ENCODE measurements at places on chromosomes 16 and 17.

GRCh38 chr17:67365738-67366192 is 612 bp downstream of the PSMD12 start:
- no peak for DNase-seq

DNA sequence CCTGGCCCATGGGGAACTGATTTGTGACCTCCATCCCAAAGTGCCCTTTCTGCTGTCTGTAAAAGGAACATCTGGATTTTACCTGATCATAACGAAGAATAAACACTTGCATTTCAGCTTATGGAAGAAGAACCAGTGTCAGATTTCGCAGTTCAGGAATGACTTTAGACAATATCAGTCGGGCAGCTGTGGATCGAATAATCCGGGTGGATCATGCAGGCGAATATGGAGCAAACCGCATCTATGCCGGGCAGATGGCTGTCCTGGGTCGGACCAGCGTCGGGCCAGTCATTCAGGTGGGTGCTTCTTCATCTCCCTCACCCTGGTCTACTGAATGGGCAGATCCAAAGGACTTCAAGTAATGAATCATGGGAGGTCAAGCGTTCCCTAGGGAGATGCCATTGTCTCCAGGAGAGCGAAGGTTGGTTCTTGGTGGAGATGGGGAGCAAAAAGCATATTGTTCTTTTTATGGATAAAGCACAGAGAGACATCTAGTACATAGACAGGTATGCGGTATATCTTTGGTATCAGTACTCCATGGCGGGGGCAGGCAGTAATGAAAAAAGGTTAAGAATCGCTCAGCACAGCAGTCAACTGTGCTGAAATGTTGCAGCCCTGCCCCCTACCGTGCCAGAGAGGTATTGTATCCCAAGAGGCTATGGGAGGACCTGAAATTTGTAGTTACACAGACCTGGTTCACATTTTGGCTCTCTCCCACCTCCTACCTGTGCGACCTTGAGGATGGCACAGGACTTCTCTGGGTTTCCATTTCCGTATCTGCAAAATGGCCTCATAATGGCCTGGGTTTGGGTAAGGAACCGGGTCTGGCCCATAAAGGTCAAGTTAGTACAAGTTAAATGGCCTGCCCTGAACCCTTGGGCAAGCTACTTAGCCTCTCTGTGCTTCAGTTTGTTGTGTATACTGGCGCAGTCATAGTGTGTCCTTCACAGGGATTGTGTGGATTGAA is 4.7 kb downstream of the COQ7 start:
- no peak for DNase-seq

DNA sequence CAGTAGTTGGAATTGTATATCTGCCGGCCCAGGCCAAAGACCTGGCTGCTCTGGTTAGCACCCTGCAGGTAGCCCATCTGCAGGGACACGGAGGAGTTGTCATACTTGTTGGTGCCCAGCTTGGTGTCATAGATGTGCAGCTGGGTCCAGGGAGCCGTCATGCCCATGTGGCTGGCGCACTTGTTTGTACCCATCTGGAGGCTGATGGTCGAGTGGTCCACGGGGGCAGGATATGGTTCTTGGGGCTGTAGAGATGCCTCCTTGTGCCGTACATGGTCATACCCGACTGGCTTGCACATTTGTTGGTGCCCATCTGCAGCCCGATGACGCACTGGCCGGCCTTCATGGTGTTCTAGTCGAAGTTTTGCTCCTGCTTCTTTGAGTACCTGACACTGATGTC is 6.0 kb downstream of the CDH3 start:
- DNase-seq: no peak

DNA sequence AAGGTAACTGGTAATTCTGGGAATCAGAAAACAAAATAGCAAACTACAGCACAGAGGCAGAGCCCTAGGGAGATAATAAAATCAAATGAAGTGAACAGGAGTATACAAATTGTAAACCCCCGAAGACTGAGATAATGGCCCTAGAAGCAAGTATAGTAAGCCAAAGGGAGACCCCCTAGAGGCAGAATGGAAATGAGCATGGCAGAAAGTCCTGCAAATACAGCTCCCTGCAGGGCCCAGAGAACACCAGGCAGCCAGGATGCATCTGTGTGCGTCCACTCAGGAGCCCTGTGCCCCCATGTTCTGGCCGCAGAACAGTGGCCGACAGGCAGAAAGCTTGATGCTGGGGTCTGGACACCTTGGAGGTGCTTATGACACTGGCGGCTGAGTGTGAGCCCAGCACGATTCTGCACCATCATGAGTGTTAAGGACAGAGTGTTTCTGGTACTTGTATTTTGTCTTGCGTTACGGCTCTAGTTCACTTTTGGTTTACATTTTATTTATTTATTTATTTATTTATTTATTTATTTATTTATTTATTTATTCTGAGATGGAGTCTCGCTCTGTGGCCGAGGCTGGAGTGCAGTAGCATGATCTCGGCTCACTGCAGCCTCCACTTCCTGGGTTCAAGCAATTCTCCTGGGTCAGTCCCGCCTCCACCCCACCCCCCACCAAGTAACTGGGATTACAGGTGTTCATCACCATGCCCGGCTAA is 48.7 kb downstream of the RGS9 start:
- DNase-seq: no peak

GRCh38 chr17:45101883-45102811 is 30.2 kb downstream of the PLCD3 start:
- DNase-seq: no peak

DNA sequence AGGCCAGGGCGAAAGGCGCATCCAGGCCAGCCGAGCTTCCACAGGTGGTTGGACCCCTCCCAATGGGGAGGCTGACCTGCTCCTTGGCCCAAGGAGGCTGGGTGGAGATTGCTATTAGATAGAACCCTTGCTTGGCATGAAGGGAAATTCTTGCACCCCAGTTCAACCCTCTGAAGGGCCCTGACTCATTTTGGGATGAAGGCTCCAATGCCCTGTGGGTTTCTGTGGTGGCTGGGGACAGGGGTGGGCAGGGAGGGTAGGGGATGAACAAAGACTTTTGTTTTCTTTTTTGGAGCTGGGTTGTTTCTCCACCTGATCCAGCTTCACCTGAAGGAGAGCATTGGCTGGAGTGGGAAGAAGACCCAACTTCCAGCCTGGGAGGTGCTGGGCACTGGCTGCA is 16.7 kb upstream of the TBX21 start:
- no peak for DNase-seq

DNA sequence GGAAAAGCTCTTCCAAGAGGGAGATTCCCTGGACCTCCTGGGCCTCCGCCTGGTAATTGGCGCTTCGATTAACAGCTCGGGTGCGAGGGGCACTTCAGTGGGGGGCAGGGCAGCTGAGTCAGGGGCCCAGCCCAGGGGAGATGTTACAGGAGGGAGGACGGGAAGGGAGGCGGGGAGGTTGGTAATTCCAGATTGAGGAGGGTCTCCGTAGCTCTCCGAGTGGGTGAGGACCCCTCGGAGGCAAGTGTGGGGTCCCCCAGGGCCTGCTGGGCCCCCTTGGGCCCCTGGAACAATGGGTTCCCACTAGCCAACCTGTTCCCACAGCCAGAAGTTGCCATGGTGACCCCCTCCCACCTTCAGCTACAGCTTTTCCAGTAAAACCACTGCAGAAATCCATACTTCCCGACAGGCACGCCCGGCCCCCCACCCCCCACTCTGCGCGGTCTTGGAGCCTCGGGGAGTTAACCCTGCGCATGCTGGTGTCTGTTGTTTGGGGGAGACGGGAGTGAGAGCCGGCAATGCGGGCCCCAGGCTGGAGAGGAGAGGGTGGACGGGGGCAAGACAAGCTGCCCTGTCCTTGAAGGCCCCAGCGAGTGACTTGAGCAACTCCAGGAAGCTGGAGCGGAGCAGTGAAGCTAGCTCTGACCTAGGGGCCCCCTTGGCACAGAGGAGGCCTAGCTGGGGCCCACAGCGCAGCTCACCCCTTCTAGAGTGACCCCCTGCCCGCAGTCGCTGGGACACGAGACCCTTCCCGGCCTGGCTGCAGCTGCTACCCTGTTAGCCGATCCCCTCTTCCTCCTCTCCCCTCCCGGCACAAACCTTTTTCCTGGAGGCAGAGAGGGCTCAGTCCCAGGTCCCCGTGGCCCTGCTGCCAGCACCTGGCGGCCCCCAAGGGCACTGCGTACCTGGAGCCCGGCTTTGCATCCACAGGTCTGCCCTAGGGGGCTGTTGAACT is 37.8 kb downstream of the TMEM235 start:
- no peak for DNase-seq

- peak; percentile 31 for DNase-seq
These were observed 13.0 kb downstream of the AIPL1 start for GRCh38 chr17:6421700-6422604.

GRCh38 chr16:66477028-66477515 is 50.0 kb downstream of the BEAN1 start:
- no peak for DNase-seq

GRCh38 chr16:17578981-17579874 is 108.5 kb upstream of the XYLT1 start:
- DNase-seq: peak; percentile 32

DNA sequence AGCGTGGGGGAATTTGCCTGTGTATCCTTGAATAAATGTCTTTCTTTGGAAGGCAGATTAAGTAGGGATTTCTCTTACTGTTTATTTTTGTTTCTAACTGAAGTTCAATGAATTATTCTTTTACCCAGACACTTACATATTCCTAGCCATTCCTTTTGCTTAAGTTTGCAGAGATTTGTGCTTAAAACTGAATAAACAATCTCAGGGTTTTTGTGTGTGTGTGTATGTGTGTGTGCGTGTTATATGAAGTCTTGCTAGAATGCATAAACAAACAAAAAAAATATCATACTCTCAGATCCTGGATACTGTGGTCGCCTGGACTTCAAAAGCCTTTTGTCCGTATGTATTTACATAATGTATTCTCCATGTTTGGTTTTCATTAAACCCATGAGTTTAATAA is 672.8 kb downstream of the MAF start:
- no peak for DNase-seq
